ENCODE measurements at places on chromosomes 13 and 19. TPM values are rescaled to one million over a fixed set of nuclear protein-coding genes. Genes with fewer than 3 reads are reported as not detected.
A peak's percentile ranks its signal among the peaks of the same experiment; 100 is the strongest.

GRCh38 chr19:6253954-6254733, 25.6 kb downstream of the MLLT1 start:
- no peak for DNase-seq

GRCh38 chr19:1340681-1341469, 42.8 kb upstream of the NDUFS7 start:
- no peak for DNase-seq

DNA sequence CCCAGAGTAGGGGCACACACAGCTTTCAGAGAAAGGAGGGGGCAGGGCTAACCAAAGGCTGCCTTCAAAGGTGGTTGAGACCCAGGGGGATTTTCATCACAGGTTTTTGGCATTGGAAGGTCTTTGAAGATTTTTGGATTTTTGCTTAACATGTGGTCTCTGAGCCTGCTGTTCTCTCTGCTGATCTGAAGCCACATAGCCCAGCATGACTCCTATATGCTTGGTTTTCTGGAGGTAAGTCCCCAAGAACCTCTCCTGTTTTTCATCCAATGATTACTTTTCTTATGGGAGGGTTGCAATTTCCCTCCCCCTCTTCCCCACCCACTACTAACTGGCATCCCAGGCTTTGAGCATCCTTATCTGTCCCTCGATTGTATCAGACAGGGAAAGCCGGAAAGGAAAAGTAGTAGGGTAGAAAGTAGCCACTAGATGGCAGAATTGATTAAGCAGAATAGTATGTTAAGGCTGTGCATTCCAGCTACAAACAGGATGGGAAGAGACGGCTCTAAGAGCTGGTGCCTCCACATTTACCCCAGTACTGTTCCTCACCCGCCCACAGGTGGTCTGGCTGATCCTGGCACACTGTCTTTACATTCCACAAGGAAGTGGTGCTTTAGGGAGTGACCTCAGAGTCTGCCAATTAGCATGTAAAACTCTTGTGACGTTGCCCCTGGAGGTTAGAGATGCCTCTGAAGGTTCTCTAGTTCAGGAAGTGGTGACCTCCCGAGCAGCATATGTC, 218.9 kb upstream of the EDNRB start:
- peak; percentile 30 for DNase-seq

TMEM38A gene
- 7.9 TPM for polyA plus RNA-seq

DNA sequence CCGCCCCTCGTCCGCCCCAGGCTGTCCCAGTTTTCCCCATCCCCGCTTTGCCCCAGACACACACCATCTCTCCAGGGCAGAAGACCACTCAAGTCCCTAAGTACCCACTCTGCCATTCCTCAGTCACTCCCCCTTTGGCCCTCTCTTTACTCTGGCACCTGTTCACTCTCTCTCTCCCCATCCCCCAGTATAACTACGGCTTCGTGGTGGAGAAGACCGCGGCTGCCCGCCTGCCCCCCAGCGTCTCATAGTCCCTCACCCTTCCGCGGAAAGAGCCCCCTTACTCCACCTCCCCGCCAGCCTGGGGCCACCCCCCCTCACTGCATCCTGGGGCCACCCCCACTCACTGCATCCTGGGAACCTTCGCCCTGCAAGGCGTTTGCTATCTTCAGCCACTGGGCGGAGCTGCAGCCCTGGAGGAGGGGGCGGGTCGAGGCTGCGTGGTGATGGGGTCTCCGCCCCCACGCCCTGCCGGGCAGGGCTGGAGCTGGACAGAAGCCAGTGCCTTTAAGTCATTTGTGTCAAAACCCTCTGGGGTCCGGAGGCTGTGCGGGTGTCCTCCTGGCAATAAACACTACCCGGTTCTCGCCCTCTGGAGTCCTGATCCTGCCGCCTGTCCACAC, 5.0 kb downstream of the MVB12A start:
- DNase-seq: no peak

DNA sequence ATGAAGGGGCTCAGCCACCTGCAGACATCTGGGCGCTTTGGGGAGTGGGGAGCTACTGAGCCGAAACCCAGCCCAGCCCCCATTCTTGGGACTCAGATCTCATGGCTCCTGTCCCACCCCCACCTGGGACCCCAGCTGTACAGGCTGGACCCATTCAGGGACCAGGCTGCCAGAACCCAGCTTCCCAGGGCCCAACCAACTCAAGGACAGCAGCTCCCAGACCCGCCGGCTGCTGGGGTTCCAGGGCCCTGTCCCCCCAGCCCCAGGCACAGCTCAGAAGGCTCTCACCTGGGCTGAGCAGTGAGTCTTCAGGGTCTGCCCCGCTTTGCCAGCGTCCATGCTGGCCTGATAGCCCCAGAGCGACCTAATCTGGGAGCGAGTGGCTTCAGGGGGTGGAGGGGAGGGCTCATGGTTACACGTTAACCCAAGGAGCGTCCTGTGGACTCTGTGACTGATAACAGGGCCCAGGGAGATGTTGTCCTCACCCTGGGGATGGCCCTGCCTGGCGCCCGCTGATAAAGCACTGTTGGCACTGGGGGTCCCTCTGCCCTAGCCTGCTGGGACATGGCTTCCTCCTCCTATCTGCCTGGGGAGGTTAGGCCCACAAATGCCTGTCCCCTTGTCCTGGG, at the start of gene TMEM86B:
TSS of gene TMEM86B (minus strand) at position 361 of the 629 bp plus-strand sequence. CDS start at position 339, 22 bp downstream.
- DNase-seq: no peak

GRIK5 gene
- polyA plus RNA-seq: 20.0 TPM

SLC8A2 gene
- polyA plus RNA-seq: 0.07 TPM

Data from right renal cortex interstitium (tissue), 3 donors.